ENCODE measurements at places on chromosomes 1 and 21. TPM values are rescaled to one million over a fixed set of nuclear protein-coding genes. Genes with fewer than 3 reads are reported as not detected.

DNA sequence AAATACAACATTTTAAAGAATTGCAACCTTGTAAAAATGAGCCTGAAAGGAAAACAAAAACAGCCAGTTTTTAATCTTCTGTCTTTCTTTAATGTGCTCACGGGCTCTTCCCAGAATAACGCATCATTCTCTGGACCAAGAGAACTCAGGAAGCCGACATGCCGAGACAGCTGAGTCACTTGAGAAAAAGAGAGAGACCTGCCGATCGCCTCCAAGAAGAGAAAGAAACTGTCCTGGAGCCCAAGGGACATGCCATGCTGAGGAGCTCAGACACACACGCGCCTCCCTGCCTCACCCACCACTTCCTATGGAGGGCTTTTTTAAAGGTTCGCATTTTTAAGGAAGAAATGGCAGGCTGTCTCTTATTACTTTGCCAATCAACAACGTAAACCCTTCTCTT, 176.4 kb downstream of the ZNF281 start:
- peak; percentile 13 for DNase-seq

- DNase-seq: no peak
Observed at GRCh38 chr1:101438359-101438758, 201.5 kb downstream of the S1PR1 start.

DNA sequence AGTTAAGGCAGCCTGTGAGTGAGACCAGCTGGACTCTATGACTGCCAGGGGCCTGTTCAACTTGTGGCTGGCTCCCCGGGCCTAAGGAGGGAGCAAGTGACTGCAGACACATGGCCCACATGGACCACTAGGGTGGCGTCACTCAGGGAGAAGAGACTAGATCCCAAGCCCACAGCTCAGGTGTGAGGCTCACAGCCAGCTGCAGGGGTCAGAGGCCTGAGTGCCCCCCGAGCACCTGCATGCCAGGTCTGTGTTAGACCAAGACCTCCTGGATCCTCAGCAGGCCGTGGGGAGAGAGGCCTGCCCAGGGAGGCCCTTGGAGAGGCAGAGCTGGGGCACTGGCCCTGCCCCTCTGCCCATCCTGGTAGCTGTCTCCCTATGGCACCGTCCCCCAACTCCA, 142.4 kb upstream of the RUNX3 start:
- no peak for DNase-seq

DNA sequence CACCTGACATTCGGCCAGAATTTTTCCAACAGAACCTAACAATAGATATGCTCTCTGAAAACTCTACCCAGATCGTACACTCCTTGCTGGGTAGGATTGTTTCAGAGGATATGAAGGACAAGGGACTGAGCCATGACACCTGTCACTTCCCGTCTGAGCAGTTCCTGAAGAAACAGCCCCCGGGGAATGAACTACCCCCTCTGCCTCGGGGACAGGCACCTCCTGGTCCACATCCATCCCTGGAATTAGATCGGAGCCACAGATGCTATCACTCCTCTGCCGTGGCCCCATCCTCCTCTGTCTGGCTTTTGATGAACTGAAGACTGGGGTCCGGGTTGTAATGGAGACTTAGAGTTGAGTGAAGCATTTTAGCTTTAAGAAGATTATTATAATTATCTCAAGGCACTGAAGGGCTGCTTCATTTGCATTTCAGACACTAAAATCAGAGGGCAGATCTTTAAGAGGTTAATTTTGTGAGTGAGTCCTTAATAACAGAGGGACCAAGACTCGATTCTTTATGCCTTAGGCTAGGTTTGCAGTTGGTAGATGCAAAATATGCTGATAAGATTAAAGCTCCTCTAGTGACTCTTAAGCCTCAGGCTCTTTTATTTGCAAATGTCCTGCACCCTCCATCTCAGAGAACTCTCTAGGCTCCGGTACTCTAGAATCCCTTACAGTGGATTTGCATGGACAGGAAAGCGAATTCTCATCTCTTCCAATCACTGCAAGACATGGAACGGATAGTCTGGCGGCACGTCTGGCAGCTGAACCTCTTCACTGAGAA, 333.8 kb downstream of the KIF26B start:
- no peak for DNase-seq

DNA sequence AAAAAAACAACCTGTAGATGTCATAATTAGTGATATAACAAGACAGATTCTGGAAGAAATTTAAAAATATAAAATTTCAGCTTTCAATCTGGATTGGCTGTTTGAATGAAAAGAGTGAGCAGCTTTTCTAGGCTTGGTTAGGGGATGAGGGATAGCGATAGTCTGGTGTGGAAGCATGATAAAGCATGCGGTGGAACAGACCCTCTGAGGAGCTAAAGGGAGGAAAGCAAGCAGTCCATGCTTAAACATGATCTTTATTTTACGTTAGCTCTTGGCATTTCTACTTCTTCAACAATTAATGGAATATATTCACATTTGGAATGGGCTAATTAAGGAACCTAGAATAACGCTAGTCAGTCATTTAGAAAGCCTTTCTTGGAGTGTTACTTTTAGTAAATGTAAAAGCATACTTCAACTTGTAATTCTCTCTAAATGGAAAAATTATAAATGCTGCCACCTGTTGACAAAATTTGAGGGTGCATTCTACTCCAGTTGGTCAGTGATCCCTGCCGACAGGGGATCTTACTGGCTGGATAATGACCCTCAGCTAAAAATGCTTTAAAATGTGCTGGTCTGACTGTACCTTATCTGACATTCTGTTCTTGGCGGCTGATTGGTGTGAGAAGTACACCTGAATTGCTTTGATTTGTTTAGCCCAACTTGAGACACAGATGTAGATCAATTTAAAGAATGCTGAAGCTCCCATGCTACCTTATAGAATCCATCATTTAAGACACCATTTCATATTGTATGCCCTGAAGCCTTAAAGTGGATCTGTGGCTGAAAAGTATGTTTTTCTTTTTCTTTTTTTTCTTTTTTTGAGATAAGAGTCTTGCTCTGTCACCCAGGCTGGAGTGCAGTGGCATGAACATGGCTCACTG, 61.2 kb downstream of the AK4 start:
- no peak for DNase-seq

DNA sequence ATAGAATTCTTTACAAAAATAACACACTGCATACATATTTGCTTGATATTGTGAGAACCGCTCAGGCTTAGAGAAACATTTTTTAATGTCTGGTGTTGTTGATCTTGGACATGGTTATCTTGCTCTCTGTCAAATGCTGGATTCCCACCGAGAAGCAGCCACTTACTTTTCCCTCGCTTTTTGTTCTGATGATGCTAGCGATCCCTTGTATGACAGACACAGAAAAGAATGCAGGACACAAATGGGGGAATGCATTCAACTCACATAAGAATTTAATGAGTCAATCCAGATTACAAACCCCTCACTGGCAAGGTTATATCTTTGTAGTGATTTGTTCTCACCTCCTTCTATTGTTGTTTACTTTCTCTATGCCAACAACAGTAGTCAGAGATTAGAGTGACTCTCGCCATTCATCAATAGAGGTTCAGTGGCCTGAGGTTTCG, 76.8 kb upstream of the AKT3 start:
- DNase-seq: peak; percentile 94

- DNase-seq: no peak
Observed at GRCh38 chr21:46193829-46194373, 9.6 kb upstream of the SPATC1L start.

DNA sequence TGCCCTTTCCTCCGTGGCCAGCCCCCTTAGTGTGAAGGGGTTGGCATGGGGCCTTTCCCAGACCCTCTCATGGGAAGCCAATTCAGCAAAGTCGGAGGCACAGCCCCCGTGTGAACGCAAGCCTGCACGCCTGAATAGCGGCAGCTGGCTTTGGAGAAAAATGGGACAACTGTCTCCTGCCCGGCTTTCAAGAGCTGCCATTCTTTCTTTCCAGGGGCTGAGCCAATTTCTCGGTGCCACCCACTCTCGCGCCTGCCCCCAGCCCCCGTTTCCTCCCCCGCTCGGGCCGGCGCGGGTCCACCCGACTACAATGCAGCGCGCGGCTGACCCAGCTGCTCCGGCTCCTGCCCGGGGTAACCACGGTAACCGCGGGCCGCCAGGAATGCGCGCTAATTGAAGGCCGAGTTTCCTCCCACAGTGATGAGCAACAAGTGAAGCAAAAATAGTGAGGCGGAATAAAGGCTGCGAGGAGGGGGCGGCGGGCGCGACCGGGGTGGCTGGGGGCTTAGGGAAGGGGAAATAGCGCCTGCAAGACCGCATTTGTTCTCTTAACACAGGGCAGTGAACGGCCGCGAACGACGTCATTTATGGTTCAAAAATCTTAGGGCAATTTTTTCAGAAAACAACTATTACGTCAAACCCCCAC, 27.8 kb downstream of the ILDR2 start:
- no peak for DNase-seq

- DNase-seq: peak; percentile 22
Observed at GRCh38 chr1:184330875-184331274, 56.0 kb upstream of the C1orf21 start.

DNA sequence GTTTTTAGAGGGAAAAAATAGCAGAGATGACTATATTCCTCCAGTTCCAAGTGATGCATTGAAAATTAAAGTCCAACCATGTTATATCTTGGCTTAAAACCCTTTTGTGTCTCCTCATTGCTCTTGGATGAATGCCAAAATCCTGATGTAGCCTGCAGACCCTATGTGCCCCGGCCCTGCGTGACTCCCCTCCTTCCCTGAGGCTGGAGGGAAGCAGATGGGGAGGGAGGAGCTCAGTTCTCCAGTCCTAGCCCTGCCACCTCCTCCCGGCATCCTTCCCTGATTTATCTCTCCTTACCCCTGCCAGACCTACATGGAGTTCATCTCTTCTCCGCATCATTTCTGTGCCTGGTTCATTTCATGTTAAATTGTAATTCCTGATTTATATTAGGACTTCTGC, 397.4 kb downstream of the PTPRU start:
- DNase-seq: no peak

GRCh38 chr1:166029196-166029945, 137.4 kb downstream of the FAM78B start:
- no peak for DNase-seq

The BSND gene
- total RNA-seq: not detected

DNA sequence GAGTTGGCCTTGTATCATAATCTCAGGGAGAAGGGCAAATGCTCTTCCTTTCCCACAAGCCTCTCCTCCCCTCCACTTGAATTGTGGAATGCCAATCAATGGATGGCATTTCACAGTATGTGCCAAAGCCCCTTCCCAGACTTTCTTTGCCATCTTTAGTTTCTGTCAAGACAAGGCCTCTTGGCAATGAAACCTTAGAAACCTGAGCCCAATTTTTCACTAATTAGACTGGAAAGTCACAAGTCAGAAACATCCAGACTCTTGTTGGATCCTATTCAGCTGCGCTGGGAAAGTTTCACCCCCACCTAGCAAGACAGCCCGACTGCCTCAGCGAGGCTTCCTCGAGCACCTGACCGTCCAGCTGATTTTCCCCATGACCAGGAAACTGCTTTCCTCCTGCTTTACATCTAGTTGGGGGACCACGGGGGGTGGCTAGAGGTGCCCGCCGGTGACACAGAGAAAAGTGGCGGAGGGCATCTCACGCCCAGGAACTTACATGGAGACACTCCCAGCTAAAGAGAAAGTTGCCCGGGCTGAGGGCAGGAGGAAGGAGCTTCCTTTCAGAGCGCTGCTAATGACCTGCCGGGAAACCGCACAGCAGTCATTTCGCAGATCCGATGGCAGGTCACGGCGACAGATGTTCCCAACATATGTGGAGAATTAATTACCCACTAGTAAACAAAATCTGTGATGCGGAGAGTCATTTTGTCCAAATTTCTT, 302.6 kb upstream of the RRP15 start:
- DNase-seq: no peak

The PIK3C2B gene
- total RNA-seq: 3.0 TPM

DNA sequence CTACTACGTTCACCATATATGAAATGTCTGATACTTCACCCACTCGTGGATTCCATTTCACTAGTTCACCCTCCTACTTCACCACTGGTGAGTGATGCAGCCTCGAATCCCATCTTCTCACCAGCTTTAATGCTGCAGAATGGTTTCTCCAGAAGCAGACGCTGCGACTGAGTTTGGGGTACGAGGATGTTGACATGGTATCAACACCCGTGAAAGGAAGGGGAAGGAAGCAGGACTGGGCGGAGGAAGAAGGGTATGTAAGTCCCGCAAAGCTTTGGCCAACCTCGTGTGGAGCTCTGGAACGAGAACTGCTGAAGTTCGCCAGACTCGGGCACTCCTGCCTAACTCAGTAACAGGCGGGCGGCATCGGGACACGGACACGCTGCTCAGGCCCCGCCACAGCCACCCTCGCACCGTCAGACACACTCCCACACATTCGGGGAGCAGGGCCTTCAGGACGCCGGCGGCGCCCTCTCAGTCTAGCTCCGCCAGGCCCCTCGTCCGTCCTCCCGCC, 833 bp upstream of the DIP2A start:
- DNase-seq: peak; percentile 32

DNA sequence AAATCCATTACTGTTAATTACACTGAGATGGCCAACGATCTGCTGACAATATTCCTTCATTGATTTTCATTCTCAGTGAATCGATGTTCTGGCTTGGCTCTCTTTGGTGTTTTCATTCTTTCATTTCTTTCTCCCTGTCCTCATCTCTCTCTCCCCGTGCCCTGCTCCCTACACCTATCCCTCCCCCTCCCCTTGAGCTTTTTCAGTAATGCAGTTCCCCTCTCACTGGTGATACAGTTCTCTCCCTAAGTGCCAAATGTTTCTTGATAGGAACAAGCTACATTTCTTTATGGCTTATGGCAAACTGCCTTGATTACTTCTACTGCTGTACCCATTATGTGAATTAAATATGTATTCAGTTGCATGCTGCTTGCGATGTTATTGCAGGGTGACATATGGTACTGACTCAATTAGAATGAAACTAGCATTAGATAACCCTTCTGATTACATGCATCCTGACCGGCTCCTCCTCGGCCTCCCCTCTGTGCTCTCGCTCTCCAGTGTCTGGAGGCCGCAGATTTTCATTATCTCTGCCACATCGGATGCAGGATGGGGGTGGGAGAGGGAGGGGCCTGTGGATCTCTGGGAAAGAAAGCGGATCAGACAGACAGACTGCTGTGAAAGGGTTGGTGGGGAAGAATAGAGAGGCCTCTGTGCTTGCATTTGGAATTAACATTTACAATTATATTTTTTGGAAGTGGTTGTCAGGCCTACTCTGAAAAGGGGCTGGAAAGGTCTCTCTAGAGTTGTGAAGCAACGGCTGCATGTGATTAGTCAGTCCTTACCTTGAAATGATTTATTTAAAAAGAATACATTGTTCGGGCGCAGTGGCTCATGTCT, 130.9 kb downstream of the PBX1 start:
- DNase-seq: no peak

DNA sequence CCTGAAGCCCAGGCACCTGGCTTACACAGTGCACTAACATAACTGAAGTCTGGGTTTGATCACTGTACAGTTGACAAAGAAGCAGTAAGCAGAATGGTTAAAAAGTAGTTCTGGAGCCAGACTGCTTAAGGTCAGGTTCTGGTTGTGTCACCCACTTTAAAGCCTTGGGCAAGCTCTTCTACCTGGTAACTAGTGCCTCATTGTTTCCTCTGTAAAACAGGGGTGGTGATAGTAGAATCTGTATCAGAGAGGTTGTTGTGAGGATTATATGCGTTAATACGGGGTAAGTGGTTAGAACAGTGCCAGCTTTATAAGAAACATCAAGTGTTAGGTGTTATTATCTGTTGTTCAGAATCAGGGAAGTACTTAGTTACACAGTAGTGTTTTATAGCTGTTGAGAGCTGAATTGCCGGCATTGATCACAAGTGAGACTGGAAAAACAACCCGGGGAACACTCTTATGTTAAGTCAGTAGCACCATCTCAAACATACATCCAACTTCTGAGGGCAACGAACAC, 3.7 kb downstream of the BACH1 start:
- no peak for DNase-seq

GRCh38 chr1:44619261-44619900, 54.9 kb downstream of the TMEM53 start:
- DNase-seq: no peak

GRCh38 chr1:27627061-27627460, 7.9 kb downstream of the FGR start:
- no peak for DNase-seq

The TUT4 gene
- total RNA-seq: 26.5 TPM
